Left renal cortex interstitium (tissue), 4 donors: ENCODE measurements at places on chromosomes 1 and 21.

GRCh38 chr1:186757851-186758250 is 70.9 kb upstream of the PLA2G4A start:
- no peak for DNase-seq

GRCh38 chr1:214838351-214838750 is 235.4 kb downstream of the CENPF start:
- DNase-seq, result no peak

GRCh38 chr1:157363660-157364140 is 188.6 kb downstream of the FCRL5 start:
- no peak for DNase-seq

- DNase-seq, result no peak
These were observed 4.3 kb upstream of the SLC30A1 start for GRCh38 chr1:211583011-211583992.

DNA sequence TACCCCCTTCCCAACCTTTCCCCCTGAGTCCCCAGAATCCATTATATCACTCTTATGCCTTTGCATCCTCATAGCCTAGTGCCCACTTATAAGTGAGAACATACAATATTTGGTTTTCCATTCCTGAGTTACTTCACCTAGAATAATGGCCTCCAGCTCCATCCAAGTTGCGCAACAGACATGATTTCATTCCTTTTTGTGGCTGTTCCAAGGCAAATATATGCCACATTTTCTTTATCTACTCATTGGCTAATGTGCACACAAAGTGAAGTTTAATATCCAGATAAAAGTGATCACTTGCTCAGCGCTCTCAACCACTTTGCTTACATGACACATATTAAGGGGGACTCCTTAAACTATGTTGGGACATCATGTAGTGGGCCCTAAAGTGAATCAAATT is 72.4 kb upstream of the TIAM1 start:
- DNase-seq, result no peak

GRCh38 chr1:114164840-114165543 is 11.3 kb upstream of the SYT6 start:
- DNase-seq, result no peak

GRCh38 chr1:31814041-31814511 is 1.7 kb downstream of the SPOCD1 start:
- DNase-seq, result no peak

GRCh38 chr1:2574350-2574749 is 12.2 kb upstream of the PRXL2B start:
- no peak for DNase-seq

DNA sequence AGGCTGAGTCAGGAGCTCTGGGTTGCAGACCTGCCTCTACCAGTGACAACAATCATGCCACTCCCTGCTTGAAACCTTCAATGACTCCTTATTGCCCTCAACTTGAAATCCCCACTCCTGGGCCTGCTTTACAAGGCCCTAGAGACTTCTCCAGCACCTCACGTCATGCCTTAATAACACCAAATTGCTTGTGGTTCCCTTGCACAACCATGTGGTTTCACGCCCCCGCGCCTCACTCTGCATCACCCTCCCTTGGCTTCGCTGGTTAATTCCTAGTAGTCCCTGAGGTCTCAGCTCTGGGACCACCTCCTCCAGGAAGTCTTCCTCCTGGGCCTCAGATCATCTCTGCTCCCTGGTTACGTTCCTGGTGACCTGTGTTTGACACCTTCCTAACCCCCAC is 33.0 kb downstream of the EPHA2 start:
- DNase-seq, result no peak

DNA sequence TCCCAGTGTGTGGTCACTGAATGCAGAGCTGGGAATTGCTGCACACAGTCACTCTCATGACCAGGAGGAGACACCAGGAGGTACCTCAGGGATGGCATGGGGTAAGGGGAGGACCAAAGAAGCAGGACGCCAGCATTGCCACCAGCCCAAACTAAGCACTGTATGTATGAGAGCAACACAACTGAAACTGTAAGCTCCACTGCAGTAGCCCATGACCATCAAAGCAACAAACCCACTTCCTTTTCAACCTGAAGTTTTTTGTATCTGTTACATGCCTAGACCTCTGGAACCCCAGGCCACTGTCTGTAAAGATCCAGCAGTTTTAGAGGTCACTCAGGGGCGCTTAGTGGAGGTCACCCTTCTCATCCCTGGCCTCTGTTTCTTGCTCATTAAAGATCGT is 164.3 kb downstream of the SETD4 start:
- DNase-seq, result no peak

GRCh38 chr21:45179568-45180245 is 105.3 kb downstream of the ADARB1 start:
- no peak for DNase-seq

DNA sequence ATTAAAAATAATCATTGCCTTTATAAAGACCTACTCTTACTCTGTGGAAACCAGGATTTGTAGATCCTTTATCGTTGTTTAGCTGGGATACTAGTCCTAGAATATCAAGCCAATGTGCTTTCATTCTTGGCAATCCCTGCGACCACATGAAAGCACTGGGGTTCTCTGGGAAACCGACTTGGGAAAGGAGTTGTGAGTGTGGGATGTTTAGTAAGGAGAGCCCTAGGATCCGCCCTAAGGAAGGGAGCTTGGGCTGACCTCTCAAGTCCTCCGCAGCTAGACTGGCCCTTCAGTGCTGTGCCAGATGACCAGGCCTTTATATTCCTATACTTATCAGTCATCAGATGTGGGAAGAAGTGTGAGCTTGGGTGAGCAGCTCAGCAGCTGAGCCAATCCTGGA is 5.2 kb upstream of the KRTAP19-8 start:
- DNase-seq, result no peak

DNA sequence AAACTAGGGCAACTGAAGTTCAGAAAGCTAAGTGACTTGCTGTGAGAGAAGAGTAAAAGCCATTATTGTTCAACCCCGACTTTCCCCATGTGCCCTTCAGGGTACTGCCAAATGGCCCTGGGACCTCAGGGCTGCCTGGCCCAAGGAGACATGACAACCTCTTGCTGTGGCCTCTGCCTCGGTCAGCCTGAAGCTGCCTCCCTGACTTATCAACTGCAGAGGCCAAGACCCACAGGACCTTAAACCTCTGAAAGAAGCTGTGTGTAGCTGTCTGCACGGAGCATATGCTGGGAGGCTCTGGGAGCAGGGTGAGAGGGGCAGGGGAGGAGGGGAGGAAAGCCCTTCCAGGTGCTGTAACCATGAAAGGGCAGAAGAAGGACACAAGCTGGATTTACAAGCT is 35.9 kb downstream of the HMGB4 start:
- DNase-seq, result no peak

- DNase-seq, result no peak
These were observed 260.2 kb upstream of the RUNX1 start for GRCh38 chr21:35309316-35309715.

GRCh38 chr1:147509786-147510395 is 31.4 kb upstream of the BCL9 start:
- no peak for DNase-seq

DNA sequence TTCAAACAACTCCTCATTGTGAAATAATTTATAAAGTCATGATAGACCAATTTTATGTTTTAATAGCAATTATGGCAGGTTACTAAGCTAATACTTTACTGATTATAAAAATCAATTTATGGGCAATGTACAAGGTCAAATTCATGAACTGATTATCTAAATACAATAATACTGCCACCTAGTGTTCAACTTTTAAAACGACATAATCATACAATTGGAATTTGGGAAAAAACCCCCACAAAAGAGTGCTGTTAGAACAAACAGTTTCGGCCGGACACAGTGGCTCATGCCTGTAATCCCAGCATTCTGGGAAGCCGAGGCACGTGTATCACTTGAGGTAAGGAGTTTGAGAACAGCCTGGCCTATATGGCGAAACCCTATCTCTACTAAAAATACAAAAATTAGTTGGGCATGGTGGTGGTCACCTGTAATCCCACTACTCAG is 14.0 kb downstream of the GTF2B start:
- DNase-seq, result no peak

DNA sequence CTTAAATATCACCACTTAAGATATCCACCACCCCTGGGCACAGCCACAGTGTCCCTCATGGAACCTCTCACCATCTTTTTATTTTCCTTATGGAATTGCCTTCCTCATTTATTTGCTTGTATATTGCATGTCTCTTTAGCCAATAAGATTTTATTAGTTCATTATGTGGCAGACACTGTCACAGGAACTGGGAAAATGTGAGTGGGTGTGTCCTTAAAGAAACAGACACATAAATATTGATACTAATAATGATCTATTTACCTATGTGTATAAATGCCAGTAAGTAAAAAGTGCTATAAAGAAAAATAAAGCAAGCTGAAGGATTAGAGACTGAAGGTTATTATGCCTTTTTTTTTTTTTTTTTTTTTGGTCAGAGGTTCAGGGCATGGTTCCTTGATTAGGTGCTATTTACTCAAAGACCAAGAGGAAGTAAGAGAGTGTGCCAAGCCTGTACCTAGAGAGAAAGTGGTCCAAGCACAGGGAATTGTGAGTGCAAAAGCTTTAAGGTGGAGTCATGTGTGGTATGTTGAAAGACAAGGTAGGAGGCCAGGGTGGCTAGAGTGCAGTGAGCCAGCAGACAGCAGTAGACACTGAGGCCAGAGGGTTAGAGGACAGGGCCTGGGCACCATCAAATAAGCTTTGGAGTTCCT is 589.0 kb downstream of the USP25 start:
- DNase-seq, result no peak

DNA sequence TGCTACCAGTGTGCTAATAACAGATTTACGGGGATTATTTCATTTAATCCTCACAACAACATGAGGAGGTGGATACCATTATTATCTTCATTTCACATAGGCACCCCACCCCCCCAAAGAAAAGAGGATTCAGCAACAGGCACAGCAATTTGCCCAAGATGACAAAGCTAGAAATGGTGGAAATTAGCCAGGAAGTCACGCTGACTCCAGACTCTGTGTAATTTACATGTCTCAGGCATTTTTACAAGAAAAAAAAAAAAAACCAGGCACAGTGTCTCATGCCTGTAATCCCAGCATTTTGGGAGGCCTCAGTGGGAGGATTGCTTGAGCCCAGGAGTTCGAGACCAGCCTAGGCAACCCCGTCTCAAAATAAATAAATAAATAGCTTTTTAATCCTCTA is 37.5 kb upstream of the PRDM2 start:
- no peak for DNase-seq

DNA sequence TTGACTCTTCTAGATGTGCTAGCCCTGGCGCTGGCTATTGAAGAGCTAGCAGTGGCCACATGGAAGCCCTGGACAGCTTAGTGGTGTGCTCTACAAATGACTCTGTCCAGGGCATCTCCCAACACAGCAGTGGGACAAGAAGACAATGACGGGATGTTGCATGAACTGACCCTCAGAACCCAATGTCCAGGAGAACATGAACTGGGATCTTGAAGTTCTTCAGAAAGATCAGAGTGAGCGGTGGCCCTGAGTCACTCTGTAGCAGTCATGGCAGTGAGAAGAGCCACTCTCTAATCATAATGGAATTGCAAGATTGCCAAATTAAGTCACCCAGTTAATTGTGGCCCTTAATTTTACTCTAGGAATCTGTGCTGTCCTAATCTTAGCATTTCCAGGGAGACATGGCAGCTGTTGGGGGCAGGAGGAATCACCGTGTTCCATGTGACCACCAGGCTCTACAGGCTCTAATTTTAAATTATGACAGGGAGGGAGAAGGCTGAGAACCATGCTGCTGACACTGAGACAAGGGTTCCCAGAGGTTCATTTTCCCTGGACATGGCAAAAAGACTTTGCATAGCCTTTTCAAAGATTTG is 10.2 kb upstream of the OBSCN start:
- no peak for DNase-seq

DNA sequence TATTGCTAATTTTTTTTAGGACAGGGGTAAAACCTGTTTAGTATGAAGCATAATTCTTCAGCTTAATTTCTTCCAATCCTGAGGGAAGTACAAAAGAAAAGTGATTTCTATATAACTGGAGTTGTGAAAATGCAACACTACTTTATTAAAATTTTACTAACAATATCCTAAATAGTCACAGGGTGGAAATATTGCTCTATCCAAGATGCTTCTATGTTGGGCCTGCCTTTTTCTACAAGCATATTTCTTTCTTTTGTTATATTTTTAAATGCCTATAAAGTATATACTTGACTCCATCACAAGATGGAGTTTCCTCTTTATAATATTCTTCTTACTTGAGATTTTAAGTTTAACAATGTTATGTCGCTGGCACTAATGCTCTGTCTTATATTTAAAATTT is 37.9 kb downstream of the DTL start:
- DNase-seq, result no peak

DNA sequence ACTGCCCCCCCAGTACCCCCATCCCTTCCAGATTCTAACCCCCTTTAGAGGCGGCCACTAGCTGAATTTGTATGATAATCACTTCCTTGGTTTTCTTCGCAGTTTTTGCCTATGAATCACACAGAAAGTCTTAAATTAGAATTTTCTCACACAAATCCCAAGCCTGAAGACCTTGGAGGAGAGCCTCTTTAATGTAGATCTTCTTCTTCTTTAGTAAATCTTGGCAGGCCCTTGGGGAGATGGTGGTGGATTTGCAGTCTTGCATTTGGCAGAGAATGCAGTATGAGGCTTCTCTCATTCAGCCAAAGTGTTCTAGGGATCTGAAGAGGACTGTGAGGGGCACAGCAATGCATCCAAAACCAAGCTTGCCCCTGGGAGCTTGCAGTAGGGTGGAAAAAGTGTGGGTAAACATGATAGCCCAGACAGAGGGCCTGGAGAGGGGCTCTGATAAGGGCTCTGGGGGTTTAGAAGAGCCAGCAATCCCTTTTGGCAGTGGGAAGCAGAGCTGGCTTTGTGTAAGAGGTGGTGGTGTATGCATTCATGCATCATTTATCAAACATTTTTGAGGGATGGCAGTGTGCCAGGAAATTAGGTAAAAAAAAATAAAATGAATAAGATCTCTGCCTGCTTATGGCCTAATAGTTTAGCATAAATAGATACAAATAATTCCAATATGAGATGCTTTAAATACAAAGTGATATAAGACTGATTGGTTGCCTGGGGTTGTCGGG is 7.7 kb upstream of the CDC42 start:
- DNase-seq, result no peak

DNA sequence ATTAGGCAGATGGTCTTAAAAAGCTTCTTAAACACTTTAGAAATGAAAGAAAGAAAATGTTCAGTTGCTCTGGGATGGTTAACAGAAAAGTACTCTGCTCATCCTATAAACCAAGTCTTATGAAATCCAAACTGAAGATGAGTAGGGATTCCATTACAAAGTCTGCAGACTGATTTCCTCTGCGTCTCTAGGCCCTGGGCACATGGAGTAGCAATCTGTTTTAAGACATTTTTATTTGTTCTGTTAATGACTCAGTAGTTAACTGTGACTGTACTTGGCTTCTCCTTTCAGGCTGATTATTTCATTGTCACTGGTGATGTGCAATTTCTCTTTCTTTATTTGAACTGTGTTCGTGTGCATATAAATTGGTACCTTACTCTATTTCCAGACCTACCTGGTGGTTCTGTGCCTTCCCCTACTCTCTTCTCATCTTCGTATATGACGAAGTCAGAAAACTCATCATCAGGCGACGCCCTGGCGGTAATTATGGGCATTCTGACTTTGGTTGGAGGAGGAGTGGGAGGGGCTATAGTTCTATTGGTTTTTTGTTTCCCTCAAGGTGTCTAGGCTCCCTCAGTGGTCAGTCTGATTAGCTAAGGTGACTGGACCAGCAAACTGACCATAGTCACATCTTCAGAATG is 30.6 kb downstream of the ATP1A1 start:
- DNase-seq, result no peak

GRCh38 chr1:24986372-24986965 is 56.4 kb upstream of the RUNX3 start:
- no peak for DNase-seq
